CD4-positive, alpha-beta T cell treated with Interferon alpha-2 for 1 hour (primary cell): ENCODE measurements at places on chromosomes 12 and 14.

- no peak for DNase-seq
These were observed 23.5 kb downstream of the IFNG-AS1 start for GRCh38 chr12:68012712-68013111.

DNA sequence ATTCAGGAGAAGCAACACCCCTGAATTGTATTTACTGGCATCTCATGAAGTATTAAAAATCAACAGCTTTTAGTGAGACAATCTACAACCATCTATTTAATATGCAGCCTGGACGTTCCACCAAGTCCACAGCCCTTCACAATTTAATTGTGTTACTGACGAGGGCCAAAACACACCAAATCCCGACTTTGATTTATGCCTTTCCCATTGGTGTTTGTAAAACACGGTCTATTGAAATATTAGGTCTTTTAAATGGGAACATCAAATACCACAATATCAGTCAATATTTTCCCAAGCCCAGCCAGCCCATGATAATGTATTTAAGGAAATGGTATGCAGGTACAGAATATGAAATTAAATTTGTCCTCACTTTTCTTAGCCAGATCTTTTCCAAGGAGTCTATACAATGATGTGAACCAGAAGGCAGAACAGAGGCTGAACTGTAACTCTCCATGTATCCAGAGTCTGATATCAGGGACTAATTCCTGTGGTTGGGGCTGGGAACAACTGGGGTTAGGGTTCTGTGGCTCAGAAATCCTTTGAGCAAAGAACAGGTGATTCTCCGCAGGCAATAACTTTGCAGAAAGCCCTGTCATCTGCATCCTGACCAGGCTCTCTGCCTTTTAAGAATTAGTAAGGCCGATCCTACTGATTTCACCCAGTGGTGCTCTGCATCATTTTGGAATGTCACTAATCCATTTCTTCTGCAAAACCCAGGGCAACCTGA lies 179.3 kb upstream of the GZMB start:
- no peak for DNase-seq

DNA sequence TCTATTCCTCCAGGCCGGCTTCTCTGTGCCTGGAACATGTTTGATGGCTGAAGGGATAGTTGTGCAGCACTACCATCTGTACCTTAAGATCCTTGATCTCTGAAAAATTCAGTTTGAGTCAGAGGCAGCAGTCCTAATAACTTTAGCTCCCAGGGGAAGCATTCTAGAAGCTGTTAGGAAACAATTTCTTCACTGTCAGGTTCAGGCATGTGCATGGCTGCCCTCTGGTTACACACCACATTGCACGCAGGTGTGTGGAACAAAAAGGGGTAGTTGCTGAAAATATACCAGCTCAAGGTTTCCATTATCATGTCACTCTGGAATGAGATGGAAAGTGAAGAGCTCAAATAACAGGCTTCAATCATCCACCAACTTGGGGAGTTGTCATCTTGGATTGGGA lies 80.1 kb downstream of the CHST11 start:
- no peak for DNase-seq

GRCh38 chr14:75549169-75549568 lies 26.9 kb downstream of the BATF start:
- peak; percentile 34 for DNase-seq

DNA sequence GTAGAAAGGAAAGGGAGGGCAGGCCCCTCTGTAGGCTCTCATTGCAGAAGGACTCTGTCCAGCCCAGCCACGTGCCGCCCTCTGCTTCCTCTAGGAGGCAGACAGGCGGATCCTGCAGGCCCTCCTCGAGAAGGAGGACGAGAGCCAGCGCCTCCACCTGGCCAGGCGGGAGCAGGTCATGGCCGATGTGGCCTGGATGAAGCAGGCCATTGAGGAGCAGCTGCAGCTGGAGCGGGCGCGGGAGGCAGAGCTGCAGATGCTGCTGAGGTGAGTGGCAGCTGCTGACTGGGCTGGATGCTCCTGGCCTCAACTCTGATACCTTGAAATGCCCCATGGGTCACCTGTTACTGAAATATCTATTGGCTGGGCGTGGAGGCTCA lies 10.9 kb downstream of the TCHP start:
- no peak for DNase-seq

DNA sequence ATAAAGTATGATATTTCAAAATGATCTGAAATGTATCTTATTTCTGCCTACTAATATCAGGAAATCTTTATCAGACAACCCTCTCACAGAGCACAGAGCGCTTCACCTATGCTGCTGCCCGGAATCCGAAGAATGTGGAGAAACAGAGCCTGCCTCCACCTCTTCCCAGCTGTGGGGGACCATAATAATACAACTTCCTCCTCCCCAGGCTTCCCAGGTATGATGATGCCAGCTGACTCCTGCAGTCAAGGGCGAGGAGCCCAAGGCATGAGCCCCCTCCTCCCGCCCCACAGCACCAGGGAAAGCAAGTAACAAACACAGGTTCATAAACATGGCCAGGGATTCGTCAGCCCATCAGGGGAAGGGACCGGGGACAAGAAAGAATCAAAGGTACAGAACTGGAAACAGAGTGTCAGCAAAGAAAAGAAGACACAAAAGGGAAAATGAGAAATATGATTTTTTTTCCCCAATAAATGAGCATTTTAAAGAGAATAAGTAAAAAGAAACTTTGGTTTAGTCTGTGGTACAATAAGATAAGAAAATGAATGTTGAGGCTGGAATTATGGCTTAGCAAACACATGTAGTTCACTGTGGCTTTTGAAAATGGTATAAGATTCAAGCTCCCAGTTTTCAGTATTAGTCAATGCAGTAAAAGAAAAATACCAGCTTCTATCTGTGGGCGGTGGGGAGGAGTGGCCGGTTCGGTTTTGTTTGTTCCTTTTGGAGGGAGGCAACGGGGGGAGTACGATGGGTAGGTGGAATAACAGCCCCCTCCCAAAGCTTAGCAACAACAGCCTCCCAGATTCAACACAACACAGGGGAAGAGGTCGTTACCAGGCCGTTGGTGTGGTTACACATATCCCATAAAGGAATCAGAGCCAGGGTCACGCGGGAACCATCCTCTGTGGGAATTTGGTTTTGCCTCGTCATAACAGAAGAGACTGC lies 68.3 kb downstream of the SETD3 start:
- no peak for DNase-seq

GRCh38 chr14:93543766-93544165 lies 113.0 kb downstream of the UNC79 start:
- DNase-seq = no peak

DNA sequence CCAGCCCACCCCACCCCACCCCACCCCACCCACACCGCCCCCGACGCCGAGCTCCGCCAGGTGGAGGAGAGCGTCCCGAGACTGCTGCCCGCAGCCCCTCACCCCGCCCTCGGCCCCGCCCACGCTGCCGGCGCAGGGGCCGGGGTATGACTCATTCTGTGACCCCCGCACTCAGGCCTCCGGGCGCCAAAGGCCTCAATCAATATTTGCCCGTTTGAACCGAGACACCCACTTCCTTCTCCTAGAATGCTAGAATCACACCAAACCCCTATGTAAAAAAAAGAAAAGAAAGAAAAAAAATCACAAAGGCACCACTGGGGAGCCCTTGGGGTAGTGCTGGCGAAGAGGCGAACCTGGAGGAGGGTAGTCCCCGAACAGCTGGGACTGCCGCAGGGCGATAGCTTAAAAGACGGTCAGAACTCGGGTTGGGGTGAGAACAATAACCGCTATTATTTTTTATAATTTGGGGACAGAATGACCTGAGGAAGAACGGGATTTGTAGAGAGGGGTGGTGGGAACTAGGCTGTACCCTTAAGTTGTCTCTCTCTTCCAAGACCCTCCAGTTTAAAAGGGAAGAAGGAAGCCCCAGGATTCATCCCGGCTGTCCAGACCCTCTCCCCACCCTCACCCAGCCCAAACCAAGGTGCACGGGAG lies 894 bp downstream of the KRT8 start:
- peak; percentile 19 for DNase-seq

GRCh38 chr12:117034701-117035151 lies 64.5 kb downstream of the TESC start:
- no peak for DNase-seq

- DNase-seq = no peak
These were observed 64.0 kb downstream of the SMOC1 start for GRCh38 chr14:69943084-69943780.

DNA sequence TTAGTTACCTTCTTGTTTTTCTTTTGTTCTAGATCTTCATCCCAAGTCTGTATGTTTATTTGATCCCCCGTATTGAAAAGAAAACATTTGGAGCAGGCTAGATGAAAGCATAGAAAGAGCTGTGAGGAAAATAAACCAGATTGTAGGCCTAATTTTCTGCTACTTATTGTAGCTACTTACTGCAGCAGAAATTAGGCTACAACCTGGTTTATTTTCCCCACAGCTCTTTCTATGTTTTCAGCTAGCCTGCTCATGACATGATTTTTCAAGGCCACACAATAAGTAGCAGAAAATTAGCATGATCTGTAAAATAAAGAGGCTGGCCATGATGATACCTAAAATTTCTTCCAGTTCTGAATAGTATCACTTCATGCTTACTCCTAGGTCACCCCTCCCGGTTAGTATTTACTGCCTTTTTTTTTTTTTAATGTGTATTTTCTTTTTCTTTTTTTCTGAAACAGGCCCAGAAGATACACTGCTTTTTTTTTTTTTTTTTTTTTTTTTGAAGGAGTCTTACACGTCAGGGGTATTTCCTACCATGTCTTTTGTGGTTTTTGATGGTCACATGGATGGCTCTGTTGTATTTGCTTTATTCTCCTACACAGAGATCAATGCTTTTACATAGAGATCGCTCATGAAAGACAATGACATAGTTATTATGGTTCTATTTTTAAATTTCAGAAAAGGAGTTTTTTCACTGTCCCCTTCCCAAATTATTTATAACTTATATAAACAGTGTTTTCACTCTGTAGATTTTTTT lies 32.3 kb downstream of the BHLHE41 start:
- no peak for DNase-seq

GRCh38 chr14:58697930-58698642 lies 60.3 kb downstream of the DACT1 start:
- DNase-seq = no peak

DNA sequence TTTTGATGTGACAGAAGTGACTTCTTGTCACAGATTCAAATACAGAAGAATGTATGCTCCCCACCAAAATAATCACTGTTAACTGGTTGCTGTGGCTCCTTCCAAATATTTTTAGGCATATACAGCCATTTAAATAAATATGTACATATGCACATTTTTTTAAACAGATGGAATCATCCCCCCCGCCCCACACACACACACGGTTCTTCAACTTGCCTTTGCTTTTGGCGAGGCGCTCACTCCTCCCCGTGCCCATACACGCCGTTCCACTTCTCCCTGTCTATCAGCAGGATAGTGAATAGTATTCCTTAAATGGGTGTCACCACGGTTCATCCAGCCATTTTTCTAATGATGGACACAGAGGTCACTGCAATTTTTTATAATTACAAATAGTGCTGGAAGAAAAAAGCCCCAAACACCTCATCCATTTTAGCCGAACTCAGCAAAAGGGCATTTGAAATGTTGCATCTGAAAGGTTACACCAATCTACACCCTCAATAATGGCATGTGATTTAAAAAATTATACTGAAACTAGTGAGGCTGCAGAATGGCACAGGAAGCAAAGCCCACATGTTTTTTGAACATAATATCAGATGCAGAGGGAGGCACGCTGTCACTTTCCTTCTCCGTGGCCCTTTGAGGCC lies 39.2 kb upstream of the MEG3 start:
- no peak for DNase-seq

DNA sequence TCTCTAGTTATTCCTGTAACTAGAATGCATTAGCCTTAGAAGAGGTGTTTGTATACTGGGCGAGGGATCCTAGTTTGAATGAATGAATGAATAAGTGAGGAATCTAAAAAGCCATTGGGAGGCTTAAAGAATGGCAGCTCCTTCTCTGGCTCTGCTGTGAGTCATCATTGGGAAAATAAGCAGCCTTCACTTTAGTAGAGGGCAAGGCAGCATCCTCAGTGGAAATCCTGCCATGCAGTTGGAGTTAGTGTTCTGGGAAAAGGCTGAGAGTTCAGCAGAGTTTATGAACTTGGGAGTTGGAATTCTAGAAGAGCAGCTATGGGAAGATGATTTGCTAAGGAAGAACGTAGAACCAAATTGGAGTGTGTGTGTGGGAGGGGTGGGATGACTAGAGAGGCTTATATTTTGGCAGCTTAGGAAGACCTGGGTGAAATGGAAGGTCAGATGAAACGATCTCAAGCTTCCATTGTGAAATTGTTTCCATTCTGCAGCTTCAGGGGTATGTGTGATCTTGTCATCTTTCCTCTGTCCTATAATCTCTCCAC lies 120.8 kb downstream of the PTCSC3 start:
- DNase-seq = no peak

DNA sequence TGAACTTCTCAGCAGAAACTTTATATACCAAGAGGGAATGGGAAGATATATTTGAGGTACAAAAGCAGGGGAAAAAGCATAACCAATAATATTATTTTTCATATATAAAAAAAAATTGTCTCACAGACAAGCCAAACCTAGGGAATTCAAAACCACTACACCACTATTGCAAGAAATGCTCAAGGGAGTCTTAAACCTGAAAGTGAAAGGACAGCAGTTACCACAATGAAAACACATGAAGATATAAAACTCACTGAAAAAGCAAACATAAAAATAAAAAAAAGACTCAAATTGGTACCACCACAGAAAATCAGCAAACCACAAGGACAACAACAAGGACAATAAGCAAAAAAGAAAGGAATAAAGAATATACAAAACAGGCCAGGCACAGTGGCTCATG lies 131.9 kb downstream of the CEP128 start:
- no peak for DNase-seq

DNA sequence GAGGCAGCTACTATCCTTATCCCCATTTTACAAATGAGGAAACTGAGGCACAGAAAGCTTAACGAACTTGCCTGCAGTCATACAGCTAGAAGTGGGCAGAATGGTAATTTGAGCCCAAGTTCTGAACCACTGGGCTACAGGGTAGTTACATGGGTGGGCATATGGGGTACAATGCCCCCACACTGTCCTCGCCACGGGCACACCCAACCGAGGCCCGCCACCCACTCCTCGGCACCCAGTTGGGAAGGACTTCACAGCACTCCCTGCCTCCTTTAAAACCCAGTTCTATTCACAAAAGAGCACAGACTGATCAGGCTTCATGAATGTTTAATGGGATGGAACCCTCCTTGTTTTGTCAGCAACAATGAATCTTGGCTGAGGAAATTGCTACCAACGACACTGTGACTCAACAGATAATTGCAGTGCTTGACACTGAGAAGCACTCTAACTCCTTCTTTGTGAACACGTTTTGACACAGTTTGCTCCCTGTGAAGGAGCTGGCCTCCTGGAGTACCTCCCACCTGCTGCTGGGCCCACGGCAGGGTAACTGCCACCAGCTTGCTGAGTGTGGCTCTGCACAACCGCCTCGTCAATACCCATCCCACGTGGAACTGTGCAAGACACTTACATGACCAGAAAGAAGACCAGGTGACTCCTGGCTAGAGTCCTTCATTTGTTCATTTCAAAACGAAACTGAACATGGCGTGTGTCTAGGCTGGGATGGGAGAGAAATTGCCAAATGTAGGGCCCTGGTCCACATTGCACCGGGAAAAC lies 63.5 kb downstream of the CLMN start:
- DNase-seq = no peak

- no peak for DNase-seq
These were observed 23.4 kb upstream of the SLC35F4 start for GRCh38 chr14:57889245-57889644.

GRCh38 chr14:101457301-101457935 lies 103.9 kb upstream of the DIO3 start:
- no peak for DNase-seq

- no peak for DNase-seq
These were observed 5.1 kb downstream of the CLMN start for GRCh38 chr14:95314609-95315008.

GRCh38 chr12:106329231-106329982 lies 26.9 kb downstream of the TCP11L2 start:
- DNase-seq = no peak
